ENCODE measurements at places on chromosomes 11 and 22.

- no peak for DNase-seq
Measured at GRCh38 chr22:30206944-30207343, 39.6 kb downstream of the LIF start.

GRCh38 chr11:1570896-1571759 is 943 bp downstream of the DUSP8 start:
- DNase-seq, result peak; percentile 70

- peak; percentile 56 for DNase-seq
Measured at GRCh38 chr11:46374815-46375214, 6.7 kb upstream of the MDK start.

DNA sequence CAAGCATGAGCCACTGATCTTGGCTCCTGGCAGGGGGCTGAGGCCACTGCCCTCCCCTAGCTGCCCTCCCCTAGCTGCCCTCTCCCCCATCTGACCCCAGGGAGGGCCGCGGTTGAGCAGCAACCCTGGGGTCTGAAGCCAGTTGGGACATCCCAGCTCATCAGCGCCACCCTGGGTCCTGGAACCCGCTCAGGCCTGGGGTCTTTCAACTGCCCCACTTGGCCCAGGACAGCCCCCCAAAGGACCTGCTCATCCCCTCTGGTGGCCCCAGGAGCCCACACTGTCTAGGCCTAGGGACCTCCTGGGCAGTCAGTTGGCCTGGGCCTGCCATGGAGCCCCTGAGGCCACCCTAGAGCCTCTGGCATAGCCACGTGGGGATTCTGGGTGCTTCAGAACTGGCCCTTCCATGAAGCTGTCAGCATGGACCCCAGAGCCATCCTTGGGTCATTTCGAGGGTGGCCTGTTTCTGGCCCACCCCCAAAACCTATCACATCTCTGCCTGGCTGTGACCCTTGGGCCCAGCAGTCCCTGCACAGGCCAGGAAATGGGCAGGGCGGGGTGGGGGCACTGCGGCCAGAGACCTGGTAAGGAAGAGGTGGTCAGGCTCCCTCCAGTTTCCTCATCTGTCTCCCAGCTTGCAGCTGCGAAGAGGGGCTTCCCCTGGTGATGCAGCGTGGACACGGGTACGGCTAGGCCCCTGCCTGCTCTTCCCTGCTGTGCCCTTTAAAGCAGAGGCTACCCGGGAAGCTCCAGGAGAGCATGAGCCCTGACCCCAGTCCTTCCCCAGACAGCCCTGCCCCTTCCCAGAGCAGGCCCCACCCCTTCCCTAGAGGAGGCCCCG is 37.9 kb downstream of the MUC2 start:
- peak; percentile 13 for DNase-seq

GRCh38 chr22:38572065-38572464 is 2.1 kb upstream of the DMC1 start:
- no peak for DNase-seq

DNA sequence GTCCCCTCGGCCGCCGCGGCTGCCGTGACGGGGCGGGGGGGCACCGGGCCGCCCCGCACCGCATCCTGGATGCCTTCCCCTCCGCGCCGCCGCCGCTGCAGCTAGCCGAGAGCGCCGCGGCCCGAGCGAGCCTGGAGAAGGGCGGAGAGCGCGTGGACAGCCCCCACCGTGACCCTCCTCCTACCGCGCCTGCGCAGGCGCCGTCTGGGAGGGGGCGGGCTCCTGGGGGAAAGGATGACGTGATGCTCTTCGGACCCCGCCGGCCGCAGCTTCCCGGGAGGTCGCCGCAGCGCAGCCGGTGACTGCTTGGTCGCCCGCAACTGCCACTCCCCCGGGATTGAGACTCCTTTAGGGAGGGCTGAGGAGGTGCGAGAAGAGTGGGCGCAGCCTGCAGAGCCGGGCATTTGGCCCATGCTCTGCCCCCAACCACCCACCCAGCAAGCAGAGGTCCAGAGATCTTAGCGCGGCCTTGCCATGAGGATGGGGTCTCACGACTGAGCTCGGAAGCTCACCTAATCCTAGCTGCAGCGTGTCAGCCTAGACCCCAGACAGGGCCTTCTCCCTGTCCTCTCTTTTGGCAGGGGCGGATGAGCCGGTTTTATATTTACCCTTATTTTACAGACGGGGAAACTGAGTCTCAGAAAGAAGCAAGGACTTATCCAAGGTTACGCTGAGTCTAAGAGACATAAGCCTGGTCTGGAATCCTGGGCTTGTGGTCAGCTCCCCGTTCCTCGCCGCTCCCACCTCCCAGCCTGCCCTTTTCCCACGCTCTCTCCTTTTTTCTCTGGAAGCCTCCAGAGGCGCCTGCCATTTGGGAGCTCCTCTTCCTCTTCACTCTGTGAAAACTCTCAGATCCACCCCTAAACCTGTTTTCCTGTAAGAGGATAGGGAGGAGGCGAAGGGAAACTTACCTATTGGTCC is at the start of gene DENND5A:
DENND5A (minus strand) TSS at position 140 of the 921 bp plus-strand sequence. CDS start 281 bp downstream, outside the sequence.
- peak; percentile 96 for DNase-seq

DNA sequence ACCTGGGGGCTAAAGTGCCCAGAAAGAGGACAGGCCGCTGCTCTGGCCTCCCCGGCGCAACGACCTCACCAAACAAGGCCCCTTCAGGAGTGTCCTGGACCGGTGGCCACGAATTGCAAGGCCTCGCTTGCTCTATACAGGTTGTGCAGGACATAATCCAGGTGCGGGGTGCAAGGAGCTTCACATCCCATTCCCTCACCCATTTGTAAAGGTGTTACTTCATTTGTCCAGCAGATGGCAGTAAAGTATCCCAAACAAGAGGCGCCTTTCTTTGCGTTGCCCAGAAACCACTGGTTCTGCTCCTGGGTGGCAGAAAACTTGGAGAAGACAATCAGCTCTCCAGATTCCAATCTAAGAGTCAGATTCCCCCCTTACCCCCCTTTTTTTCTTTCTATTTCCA is 35.9 kb upstream of the PRDM11 start:
- no peak for DNase-seq

DNA sequence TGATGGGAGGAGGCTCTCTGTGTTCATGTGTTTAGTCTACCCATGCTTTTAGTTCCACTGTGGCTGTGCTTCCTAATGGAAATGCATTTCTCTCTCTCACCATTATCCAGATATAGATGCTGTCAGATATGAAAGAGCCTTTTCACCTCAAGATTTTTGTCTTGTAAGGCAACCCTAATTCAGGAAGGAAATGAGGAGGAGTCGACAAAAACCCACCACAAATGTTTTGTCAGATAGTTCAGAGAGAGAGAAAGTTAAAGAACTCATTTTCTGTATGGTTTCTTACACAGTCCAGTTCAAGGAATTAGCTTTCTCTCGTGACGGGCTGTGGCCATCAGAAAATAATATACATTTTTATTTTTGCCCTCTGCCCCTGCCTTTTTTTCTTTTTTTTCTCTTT is 82.5 kb downstream of the ARL14EP start:
- no peak for DNase-seq

GRCh38 chr22:36904260-36904880 is 9.1 kb upstream of the CSF2RB start:
- DNase-seq, result no peak

GRCh38 chr11:7672960-7673723 is at the start of gene CYB5R2:
Gene CYB5R2 (minus strand): TSS chr11:7673500. CDS start chr11:7672825, 675 bp downstream.
- peak; percentile 90 for DNase-seq

Data from right cardiac atrium (tissue), 5 donors.